ENCODE measurements at places on chromosomes 16 and 17.

- DNase-seq: no peak
These were observed 3.8 kb upstream of the WSCD1 start for GRCh38 chr17:6066183-6066948.

DNA sequence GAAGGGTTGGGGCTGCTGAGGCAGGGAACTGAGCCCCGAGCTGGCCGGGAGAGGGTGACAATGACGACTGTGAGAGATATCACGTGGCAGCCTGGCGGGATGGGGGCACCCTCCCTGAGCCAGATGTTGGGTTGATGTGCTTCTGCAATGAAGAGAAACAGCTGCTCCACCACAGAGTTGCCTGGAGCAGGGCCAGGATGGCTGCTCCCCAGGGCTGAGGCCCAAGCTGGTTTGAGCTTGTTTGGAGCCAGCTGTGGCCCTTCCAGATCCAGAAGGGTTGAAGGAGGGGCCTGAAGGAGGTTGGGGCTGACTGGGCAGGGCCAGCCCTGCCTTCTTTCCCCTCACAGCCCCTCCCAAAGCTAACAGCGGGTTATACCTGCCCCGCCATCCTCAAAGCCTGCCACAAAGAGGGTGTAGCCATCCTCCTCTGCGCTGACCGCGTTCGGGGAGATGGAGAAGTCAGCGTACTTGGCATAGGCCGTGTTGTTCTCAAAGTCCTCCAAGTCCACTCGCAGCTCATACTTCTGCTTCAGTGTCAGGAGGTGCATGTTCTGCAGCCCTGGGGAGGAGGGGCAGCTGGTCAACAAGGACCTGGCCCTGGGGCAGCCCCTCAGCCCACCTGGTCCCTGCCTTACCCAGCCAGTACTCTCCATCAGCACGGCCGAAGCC lies 2.1 kb downstream of the MFAP4 start:
- no peak for DNase-seq

DNA sequence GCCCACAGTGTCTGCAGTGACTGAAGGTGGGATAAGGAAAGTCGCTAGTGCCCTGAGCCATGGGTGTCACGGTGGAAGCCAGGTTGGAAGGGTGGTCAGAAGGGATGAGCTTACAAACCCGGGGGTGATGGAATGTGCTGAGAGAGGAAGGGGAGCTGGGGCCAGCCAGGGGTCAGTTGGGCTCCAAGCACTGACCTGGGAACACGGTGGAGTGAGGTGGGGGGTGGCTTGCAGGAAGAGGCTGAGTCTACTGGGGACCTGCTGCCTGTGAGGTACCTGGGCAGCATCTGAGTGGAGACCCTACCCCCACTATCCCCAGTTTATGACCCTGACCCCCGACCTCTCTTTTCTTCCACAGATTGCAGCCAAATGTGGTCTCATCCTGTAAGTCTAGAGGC lies 3.1 kb downstream of the TMEM92 start:
- DNase-seq: no peak

DNA sequence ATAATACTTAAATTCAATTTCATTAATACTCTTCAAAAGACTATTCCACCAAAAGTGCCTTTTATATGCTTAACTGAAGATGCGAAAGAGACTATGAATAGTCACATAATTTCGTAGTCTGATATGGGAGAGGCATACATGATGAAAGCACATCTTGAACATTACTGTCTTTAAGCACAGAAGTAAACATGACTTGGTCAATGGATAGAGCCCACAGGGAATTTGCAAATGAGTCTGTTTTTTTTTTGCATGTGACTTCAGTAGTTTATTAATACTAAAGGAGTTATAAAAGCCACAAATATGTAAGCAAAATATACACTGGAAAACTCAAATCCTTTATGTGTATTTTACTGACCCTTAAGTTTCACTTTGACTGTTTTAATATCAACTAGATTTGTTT lies 15.9 kb downstream of the ADPRM start:
- DNase-seq: no peak

DNA sequence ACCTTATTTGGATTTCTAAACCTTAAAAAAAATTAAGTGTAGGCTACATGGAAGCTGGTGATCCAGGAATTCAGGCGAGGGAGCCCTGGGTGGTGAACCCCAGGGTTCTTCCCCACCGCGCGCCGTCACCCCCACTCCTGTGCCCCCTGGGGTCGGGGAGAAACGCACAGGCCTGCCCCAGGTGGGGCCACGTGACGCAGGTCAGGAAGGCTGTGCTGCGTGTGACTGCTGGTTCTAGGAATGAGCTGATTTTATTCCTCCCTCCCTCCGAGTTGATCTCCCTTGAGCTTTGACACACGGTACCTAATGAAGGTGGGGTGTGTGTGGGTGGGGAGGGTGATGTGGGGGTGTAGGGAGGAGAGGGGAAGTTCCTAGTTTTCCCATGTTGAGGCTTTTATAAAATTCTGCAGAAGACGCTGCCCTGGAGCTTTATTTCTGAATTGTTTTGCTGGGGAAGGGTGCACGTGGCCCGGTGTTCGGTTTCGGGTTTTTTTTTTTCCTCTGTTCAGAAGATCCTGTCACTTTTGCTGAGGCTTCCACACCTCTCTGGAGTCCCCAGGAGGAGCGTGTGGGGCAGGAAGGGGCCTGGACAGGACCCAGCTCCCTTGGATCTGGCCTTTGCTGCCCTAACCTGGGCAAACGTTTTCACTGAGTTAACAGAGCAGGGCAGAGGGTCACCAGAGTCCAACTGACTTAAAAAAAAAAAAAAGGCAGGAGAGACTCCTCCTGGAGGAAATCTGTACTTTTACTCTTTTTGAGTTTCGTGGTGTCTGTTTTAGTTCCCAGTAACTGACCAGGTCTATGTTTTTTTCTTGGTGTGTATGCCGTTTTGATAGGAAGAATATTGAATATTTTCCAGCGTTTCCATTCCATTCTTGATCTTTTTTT lies 55.8 kb upstream of the GSE1 start:
- no peak for DNase-seq

All from GM12864 (cell line).